Pericardium fibroblast (primary cell): ENCODE measurements at places on chromosomes 6 and 20. TPM values are rescaled to one million over a fixed set of nuclear protein-coding genes. Genes with fewer than 3 reads are reported as not detected.

Gene DEF6
- 0.70 and 2.5 TPM in 2 replicates for total RNA-seq

Gene EYA2
- 0.94 and 3.5 TPM in 2 replicates for total RNA-seq

Gene ID4
- 3.1 and 18.4 TPM in 2 replicates for total RNA-seq

Gene PAX1
- total RNA-seq, result not detected in 2 replicates

Gene POPDC3
- total RNA-seq, result 2.7 and 26.6 TPM in 2 replicates

Gene IL20RA
- total RNA-seq, result 0.12 and 0.85 TPM in 2 replicates

Gene ADGRB3
- total RNA-seq, result 2.3 TPM in 1 of 2 replicates, not detected in the other

Gene WFDC12
- not detected in 2 replicates for total RNA-seq

Gene SFTA2
- not detected in 2 replicates for total RNA-seq

Gene SLC22A3
- 7.4 and 10.3 TPM in 2 replicates for total RNA-seq

Gene RBPJL
- not detected in 2 replicates for total RNA-seq

Gene TREML2
- not detected in 2 replicates for total RNA-seq

Gene RIOK1
- total RNA-seq, result 10.2 and 48.6 TPM in 2 replicates

Gene CALHM4
- not detected in 2 replicates for total RNA-seq

Gene CEBPB
- 101 and 115 TPM in 2 replicates for total RNA-seq

Gene TP53TG5
- not detected in 2 replicates for total RNA-seq

Gene TMEM74B
- total RNA-seq, result not detected in 2 replicates

Gene DDX43
- total RNA-seq, result 0.09 and 0.70 TPM in 2 replicates

Gene PPP1R3G
- total RNA-seq, result 4.0 TPM in 2 replicates

Gene ATP9A
- 7.7 and 12.8 TPM in 2 replicates for total RNA-seq

Gene SLC24A3
- total RNA-seq, result 1.5 TPM in 1 of 2 replicates, not detected in the other

Gene OR2H2
- total RNA-seq, result not detected in 2 replicates

Gene TMEM244
- total RNA-seq, result not detected in 2 replicates

Gene CCDC170
- 0.94 TPM in 1 of 2 replicates, not detected in the other for total RNA-seq

Gene RAET1L
- total RNA-seq, result not detected in 2 replicates

Gene SPEF1
- 0.23 TPM in 1 of 2 replicates, not detected in the other for total RNA-seq

Gene RCAN2
- 0.51 TPM in 1 of 2 replicates, not detected in the other for total RNA-seq

Gene C6orf163
- 0.09 and 0.12 TPM in 2 replicates for total RNA-seq

Gene TFAP2C
- total RNA-seq, result not detected in 2 replicates

Gene ULBP2
- total RNA-seq, result 0.94 and 4.8 TPM in 2 replicates

Gene RNF182
- total RNA-seq, result 0.70 and 5.3 TPM in 2 replicates

Gene LGSN
- total RNA-seq, result 0.09 and 0.93 TPM in 2 replicates

Gene SLC17A9
- 2.0 and 5.0 TPM in 2 replicates for total RNA-seq

Gene BTBD3
- 11.1 and 15.5 TPM in 2 replicates for total RNA-seq

Gene ZNF311
- 0.26 and 1.8 TPM in 2 replicates for total RNA-seq

Gene LRRN4
- total RNA-seq, result 1.0 and 12.4 TPM in 2 replicates

Gene RAB44
- total RNA-seq, result not detected in 2 replicates

Gene FAM209B
- not detected in 2 replicates for total RNA-seq

Gene KCNG1
- 18.7 and 28.1 TPM in 2 replicates for total RNA-seq

Gene BPI
- 0.12 TPM in 1 of 2 replicates, not detected in the other for total RNA-seq

Gene TMEM170B
- 0.26 and 0.47 TPM in 2 replicates for total RNA-seq

Gene HSPA1L
- 0.12 and 0.34 TPM in 2 replicates for total RNA-seq

Gene ERMARD
- 13.2 and 27.5 TPM in 2 replicates for total RNA-seq

Gene IP6K3
- 0.43 and 2.3 TPM in 2 replicates for total RNA-seq

Gene MOXD1
- total RNA-seq, result 1.4 and 27.5 TPM in 2 replicates

Gene KHDC1
- total RNA-seq, result 4.1 and 4.6 TPM in 2 replicates

Gene LAMA2
- 149 and 154 TPM in 2 replicates for total RNA-seq
